CD8-positive, alpha-beta memory T cell (primary cell): ENCODE measurements at places on chromosomes 4 and X. TPM values are rescaled to one million over a fixed set of nuclear protein-coding genes. Genes with fewer than 3 reads are reported as not detected.

- DNase-seq: peak; percentile 4
These were observed 38.4 kb downstream of the SAGE1 start for GRCh38 chrX:135931644-135932487.

DNA sequence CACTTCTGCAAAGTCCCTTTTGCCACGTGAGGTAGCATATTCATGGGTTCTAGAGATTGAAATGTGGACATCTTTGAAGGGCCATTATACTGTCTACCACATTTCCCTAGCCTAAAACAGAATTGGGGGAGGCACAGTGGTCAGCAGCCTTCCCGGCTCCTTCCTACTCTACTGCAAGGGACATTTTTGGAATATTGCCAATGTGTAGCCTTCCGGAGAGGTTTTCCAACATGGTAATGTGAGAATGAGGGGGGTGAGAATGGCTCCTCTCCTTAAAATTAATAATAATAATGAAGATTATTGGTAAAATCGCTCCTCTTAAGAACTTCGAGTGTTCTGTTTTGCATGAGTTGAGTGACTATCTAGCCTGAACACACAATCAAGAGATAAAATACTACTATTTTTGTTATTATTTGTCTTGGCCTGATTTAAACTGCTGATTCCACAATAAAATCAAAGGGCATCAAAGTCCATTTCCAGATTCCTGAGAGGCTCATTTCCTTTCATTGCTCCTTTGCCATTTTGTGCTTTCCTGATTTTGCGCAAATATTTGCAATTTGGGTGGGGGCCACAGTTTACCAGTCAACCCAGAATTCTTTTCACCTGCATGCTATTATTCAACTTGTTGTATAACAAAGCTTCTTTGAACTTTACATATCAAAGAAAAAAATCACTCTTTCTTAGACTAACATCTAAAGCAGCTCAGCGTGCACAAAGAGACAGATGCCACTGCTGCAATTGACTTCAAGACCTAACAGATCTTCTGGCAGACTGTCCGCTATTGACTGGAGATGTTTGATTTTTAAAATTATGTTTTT lies 27.0 kb upstream of the TSPAN5 start:
- DNase-seq: no peak

The RGN gene
- not detected for total RNA-seq

- no peak for DNase-seq
These were observed 175.9 kb downstream of the TSPAN5 start for GRCh38 chr4:98482503-98482846.

DNA sequence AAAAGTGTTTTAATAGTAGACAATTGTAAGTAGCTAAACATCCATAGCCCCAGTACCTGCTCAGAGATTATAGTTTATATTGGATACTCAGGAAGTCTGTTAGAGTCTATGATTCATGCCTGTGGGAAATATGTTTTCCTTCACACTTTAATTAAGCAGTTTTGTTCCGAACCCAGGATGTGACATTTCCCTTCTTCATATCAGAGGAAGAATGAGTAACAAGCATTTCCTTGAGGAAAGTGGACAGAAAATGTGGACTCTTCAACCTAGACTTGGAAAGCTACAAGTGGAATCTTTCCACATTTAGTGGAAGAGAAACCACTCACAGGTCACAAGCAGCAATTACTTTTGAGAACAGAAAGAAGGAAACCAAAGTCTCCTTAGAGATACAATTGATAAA lies 419.4 kb downstream of the C4orf33 start:
- no peak for DNase-seq

GRCh38 chrX:102883491-102883890 lies 53.6 kb upstream of the RAB40AL start:
- DNase-seq: no peak

The FATE1 gene
- total RNA-seq: not detected

DNA sequence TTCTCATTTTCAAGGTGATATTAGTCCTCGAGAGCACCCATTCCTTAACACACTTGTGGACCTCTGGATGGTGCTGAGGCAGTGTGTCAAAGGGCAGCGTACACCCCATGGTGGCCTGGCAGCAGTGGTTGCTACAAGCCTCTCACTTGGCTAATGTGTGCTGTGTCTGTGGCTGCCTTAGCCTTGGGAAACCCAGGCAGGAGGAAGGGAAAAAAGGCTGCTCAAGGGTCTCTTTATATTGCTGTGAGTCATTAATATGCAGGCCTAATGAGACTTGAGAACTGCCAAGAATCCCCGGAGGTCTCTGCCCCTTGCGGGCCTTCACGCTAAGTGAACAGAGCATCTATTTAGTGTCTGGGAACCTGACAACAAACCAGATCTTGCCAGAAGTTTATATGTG lies 7.0 kb downstream of the PCDH10 start:
- no peak for DNase-seq

The CTAG2 gene
- total RNA-seq: 47.3 TPM

GRCh38 chr4:76781698-76782595 lies 116.0 kb downstream of the SOWAHB start:
- no peak for DNase-seq

DNA sequence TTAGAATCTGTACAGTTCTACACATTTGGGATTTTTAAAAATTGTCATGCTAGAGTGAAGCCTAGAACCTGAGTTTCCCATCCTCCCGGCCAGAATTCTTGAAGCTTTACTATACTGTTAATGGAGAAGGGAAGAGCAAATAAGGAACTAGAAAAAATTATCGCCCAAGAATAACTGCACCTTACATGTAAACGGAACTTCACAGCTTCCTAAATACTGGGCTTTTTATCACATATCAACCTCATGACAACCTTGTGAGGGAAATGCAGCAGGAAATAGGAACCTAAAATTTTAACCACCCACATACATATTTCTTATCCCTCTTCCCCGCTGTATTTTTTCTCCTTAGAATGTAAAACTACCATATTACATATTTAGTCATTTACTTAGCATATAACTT lies 19.3 kb downstream of the ARHGEF9 start:
- DNase-seq: no peak

DNA sequence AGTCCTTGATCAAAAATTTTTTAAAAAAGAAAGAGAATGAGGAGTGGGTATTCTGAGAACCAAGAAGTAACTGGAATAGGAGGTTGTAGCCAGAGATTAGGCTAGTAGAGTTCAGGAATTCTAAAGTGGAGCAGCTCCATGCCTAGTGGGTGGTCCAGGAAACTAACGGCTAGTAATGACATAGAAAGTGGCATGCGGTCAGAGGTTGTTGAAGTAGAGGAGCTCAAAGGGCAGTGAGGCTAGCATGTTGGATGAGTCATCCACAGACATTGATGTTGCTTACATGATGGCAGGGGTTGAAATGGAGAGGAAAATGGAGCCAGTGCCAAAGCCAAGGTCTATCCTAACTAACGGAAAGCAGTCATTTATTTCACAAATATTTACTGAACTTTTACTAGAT lies 42.1 kb downstream of the TEX13B start:
- DNase-seq: no peak

DNA sequence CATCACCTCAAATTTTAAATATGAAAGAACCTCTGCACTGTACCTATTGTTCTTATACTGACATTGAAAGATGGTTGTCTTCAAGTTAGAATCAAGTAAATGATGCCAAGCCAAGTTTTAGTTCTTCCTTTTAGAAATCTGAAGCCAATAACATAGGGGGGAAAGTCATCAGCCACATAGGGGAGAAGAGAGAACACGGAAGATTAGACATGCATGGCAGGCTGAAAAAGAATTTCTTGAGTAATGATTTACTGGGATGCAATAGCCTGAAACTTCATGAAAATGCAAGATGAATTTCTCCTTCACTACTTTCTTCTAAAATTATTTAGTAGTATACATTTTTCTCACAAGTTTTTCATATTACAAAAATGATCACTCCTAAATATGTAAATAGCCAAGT lies 13.6 kb upstream of the EPGN start:
- DNase-seq: no peak

- DNase-seq: no peak
These were observed 878.4 kb upstream of the FRG1 start for GRCh38 chr4:189062047-189062820.

The UGT2B15 gene
- not detected for total RNA-seq

GRCh38 chr4:155995069-155995468 lies 41.4 kb upstream of the CTSO start:
- DNase-seq: no peak

GRCh38 chrX:44945736-44946135 lies 72.7 kb downstream of the KDM6A start:
- no peak for DNase-seq

DNA sequence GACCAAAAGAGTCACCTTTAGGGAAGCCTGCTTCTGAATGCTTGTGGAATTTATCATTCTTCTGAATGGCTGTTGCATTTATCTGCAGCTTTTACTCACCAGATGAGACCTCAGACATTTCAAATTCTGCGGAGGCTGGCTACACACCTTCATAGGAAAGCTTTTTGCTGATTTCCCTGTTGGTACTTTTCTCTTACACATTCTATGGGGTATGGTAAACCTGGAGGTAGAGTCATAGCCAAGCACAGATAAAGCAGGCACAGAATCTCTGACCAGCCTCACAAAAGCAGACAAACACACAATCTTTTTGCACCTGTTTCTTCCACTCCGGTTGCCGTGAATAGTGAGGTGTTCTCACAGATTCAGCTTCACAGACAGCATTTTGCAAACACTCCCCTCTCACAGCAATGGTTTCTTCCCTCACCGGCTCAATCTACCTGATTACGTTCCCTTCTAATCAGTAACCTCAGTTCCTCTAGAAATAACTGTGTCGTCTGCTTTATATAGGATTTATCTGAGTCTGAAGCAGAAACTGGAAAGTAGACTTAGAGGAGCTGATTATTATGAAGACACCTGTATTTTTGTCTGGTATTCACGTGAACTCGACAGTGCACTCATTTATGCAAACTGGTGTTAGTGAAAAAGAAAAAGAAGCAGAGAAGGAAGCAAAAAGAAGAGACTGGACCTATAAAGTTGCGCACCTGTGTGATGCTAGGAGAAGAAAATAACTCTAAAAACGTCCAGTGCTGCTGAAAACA lies 83.1 kb downstream of the DMD start:
- DNase-seq: no peak

The GAGE12H gene
- not detected for total RNA-seq

The UGT2B17 gene
- total RNA-seq: not detected

GRCh38 chr4:151888367-151888866 lies 127.6 kb upstream of the GATB start:
- DNase-seq: no peak

The LINC00632 gene
- not detected for total RNA-seq

DNA sequence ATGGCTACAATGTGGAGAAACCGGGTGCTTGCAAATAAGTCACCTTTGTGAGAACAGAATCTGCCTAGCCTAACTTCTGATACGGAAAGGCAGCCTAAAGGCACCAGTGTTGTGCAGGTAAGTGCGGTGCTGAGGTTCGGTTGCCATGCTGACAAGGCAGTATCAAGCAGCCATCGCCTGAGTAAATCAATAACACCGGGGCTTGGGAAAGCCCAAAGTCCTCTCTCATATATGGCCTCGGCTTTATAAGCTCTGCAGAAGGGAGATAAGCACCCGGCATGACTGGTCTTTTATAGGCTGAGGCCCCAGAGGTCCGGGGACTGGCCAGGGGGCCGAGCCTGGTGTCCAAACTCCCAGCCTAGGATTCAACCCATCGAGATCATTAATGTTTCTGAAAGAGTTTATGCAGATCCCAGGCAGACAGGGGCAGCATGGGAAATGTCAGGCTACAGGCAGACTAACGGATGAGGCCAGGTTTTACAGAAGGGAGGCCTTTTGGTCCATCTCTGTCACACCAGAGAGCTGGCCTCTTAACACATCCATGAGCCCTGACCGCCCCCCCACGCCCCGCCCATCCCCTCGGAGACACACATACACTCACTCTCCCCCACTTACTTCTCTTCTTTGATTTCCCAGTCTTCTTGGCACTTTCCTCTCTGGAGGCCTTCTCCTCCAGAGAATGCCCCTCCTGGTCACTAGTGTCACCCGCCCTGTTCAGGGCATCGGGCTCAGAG lies 38.5 kb downstream of the ELF4 start:
- no peak for DNase-seq

- DNase-seq: no peak
These were observed 112.3 kb upstream of the LIMCH1 start for GRCh38 chr4:41425650-41426049.

The SGMS2 gene
- 0.35 TPM for total RNA-seq

- no peak for DNase-seq
These were observed 189.9 kb downstream of the TBCK start for GRCh38 chr4:106126062-106126461.

The AREG gene
- total RNA-seq: 0.46 TPM

The NHSL2 gene
- 1.1 TPM for total RNA-seq

GRCh38 chr4:38983787-38984598 lies 48.2 kb downstream of the TMEM156 start:
- no peak for DNase-seq

- no peak for DNase-seq
These were observed 22.3 kb upstream of the MAOA start for GRCh38 chrX:43633757-43634156.

GRCh38 chr4:62274782-62275181 lies 1074.7 kb downstream of the ADGRL3 start:
- no peak for DNase-seq

DNA sequence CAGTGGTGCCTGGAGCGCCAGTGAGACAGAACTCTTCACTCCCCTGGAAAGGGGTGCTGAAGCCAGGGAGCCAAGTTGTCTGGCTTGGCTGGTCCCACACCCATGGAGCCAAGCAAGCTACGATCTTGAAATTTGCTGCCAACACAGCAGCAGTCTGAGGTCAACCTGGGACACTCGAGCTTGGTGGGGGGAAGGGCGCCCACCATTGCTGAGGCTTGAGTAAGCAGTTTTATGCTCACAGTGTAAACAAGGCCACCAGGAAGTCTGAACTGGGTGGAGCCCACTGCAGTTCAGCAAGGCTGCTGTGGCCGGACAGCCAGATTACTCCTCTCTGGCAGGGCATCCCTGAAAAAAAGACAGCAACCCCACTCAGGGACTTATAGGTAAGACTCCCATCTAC lies 149.5 kb downstream of the EDA2R start:
- no peak for DNase-seq

DNA sequence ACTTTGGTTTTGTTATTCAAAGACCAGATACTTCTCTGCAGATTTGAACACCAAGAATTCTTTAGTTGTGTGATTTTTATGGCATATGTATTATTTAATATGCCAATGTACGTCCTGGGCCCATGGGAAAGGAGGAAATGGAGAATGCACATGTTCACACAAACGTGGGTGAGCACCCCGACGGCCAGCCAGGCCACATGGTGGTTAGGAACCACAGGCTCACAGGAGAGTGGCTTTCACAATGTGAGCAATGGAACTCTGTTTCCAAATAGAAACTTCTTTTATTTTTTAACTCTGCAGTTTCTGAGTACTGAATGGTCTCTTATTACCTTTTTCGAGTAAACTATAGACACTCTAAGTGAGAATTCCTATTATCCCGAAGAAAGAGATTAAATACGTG lies 58.0 kb upstream of the UNC5C start:
- DNase-seq: no peak

The UGT2B10 gene
- total RNA-seq: not detected

GRCh38 chr4:99847362-99847976 lies 30.8 kb downstream of the DAPP1 start:
- DNase-seq: no peak

- no peak for DNase-seq
These were observed 105.4 kb downstream of the TMEM144 start for GRCh38 chr4:158315706-158316105.

- peak; percentile 83 for DNase-seq
These were observed 250 bp downstream of the USP9X start for GRCh38 chrX:41085512-41085877.

The UBE2A gene
- total RNA-seq: 70.8 TPM

The AMELX gene
- total RNA-seq: not detected

The TEX13D gene
- 0.29 TPM for total RNA-seq

The APLN gene
- 0.11 TPM for total RNA-seq
